AG08396 (cell line): ENCODE measurements at places on chromosomes 5 and 9.
A peak's percentile ranks its signal among the peaks of the same experiment; 100 is the strongest.

- DNase-seq: no peak
Observed at GRCh38 chr9:121866927-121867326, 215.5 kb downstream of the DAB2IP start.

- peak; percentile 55 for DNase-seq
Observed at GRCh38 chr5:113378959-113379541, 55.7 kb downstream of the TSSK1B start.

GRCh38 chr5:62317810-62318209 lies 11.8 kb downstream of the KIF2A start:
- DNase-seq: no peak

DNA sequence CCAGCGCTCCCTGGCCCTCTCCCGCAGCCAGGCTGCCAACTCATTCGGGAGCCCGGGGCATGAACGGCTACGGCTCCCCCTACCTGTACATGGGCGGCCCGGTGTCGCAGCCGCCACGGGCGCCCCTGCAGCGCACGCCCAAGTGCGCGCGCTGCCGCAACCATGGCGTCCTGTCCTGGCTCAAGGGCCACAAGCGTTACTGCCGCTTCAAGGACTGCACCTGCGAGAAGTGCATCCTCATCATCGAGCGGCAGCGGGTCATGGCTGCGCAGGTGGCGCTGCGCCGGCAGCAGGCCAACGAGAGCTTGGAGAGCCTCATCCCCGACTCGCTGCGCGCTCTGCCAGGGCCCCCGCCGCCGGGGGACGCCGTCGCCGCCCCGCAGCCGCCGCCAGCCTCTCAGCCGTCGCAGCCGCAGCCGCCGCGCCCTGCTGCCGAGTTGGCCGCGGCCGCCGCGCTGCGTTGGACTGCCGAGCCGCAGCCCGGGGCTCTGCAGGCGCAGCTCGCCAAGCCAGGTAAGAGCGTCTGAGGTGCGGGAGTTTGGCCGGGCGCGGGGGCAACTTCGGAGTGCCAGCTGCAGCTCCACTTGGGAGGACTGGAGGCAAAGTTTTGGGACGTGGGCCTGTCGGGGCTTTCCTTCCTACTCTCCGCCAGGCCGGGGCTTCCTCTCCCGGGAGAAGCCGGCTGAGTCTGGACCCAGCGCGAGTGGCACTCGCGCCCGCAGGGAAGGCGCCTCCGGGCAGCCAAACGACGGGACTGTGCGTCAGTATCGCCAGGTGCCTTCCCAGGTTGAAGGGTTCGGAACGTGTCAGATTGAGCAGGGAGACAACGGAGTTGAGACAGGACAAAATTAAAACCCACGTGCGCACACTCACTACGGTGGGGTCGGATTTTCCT lies 735 bp downstream of the DMRT3 start:
- no peak for DNase-seq

DNA sequence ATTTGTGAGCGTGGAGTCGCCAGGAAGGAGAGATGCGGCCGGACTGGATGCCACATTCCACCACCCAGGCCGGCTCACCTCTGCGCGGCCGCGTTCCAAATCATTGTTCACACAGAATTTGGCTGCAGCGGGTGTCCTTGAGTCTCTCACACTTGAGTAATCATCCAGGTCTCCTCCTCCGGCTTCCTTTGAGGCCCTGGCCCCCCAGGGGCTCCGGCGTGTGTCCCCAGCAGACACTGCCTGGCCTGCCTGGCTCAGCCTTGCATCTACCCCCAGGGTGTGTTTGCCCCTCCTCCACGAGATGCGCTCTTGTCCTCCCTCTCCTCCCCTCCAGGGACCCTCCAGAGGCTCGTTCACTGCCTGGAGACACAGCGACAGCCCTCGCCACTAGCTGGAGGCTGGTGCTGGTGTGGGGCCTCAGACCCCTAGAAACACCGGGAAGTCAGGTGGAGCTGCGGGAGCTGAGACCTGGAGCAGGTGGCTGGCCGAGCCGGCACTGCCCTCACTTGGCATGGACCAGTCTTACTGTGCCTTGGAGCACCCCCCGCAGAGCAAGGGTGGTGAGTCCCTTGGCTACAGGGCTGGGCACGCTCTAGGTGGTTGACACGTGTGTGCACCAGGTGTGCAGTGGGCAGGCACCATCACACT lies 7.0 kb upstream of the SLC9A3 start:
- DNase-seq: no peak

DNA sequence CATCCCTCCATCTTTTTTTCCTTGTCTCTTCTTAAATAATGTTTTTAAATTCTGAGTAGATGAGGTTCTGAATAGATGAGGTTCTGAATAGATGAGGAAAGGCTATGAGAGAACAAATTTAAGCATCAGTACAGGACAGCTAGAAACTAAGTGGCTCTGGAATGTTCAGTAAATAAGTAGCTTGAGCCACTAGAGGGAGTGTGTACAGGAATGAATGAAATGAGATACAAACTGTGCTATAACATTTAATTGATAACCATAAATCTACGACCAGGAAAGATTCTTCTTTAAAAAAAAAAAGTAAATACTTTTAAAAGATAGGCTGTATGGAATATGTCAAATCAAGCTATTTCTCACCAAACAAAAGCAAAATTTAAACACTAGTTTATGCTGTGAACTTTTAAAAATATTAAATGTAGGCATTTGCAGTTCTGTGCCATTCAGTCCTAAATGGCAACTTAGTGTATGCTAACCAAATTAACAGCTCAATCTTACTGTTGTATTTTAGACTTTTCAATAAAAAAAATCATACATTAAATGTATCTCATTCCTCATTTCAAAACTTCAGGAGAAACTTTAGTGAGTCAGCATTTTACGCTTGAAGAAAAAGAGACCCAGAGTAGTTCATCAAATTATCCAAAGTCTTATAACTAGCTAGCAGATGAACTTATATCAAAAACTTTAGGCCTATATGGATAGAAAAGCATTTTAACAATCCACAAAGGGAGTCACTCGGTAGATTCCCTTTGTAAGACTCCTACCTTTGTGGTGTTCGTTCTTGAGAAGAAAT lies 70.4 kb upstream of the SNX2 start:
- DNase-seq: peak; percentile 17

- no peak for DNase-seq
Observed at GRCh38 chr5:58969795-58970194, 386.9 kb downstream of the RAB3C start.

DNA sequence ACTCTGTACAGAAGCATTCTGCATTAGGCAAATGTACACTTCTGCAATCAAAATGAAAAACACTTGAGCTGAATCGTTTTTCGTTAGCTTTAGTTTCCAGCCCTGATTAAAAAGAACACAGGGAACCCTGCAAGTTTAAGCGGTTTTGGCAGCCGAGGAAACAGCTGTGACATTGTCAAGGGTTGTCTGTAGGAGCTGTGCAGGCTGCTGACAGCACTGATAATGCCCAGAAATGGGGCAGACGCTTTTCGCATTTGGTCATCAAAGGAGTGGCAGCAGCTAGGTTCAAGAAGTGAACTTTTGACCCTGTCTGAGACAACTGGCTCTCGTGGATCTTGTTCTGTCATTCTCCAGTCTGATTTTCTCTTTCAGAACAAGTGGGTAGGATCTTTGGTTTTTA lies 165.6 kb upstream of the CCDC152 start:
- no peak for DNase-seq

DNA sequence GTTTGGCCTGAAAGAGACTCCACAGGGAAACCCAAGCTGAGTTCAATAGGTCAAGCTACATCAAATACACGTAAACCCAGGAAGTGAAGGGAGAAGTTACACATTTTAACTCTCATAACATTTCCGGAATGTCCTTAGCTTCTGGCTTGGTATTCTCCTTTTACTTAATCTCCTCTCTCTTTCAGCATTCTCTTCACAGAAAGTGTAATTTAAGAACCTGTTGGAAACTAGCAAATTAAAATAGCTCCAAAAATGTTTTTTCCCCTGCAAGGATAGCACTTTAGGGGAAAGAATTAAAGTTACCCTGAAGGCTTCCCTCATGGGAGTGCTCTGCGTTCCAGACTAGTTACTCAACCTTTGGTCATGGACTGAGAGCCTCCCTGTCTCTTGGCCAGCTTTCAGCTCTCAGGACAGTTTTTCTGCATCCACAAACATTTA lies 292.7 kb upstream of the TARS1 start:
- DNase-seq: peak; percentile 80

GRCh38 chr5:127517110-127517479 lies 345 bp upstream of the PRRC1 start:
- no peak for DNase-seq

DNA sequence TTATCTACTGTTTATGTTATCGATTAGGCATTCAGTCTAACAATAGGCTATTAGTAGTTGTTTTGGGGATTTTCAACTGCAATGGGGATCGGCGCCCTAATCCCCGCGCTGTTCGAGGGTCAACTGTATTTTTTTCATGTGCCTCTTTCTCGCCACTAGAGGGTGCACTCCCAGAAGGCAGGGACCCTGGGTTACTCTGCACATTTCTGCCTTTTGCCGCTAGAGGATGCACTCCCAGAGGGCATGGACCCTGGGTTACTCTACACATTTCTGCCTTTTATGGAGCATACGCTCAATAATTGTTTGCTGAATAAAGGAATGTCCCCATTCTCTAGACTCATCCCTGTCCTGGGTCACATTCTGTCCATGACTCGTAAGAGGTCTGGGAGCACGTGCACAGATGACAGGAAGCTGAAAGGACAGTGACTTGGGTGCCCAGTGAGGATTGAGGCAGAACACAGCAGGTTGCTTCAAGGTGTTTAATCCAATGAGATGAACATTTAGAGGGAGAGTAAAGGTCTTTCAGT lies 27.9 kb upstream of the RECK start:
- peak; percentile 86 for DNase-seq

DNA sequence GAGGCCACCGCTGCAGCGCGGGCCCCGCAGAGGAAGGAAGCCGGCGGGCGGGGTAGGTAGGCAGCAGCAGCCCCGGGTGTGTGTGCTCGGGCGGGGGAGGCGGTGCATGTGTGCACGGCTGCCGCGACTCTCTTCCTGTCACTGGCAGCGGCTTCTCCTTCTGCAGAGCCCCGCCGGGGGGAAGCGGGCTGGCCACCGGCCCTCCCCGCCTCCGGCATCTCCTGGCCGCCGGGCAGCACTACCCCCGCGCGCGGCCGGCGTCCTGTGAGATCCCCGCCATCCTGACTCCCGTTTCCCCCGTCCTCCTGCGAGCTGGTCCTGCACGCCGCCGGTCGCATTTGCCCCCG lies 315 bp downstream of the PIK3R1 start:
- peak; percentile 71 for DNase-seq

DNA sequence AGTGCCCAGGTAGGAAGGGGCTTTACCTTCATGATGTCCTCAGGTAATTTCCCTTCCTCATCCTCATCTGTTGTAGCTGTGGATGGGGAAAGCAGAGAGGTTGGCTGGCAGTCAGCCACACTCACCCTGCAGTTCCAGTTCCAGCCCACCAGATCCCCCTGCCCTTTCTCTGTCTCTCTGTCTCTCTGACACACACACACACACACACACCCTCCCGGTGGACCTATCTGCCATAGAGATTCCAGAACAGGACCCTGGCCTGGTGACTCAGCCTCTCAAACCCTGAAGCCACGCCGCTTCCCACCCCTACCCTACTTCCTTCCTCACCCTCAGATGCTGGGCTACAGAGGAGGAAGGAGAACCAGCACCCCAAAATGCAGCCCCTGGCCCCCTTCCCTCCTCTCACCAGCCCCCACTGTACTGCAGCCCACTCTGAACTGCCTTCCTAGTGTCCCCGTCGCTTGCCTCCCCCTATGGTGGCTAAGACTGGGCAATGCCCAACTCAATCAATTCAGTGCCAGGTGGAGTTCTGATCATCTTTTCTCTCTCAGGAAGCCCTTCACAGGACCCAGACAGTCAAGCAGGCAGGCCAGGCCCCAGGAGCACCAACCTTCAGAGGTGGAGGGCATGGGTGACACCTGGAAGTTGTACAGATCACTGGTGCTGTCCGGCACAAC lies 4.8 kb downstream of the IRF1 start:
- DNase-seq: no peak

- DNase-seq: no peak
Observed at GRCh38 chr5:87899208-87899661, 369.4 kb downstream of the TMEM161B start.

GRCh38 chr9:131529597-131530545 lies 1.2 kb downstream of the UCK1 start:
- no peak for DNase-seq

GRCh38 chr5:108942701-108943100 lies 195.0 kb downstream of the FER start:
- no peak for DNase-seq

DNA sequence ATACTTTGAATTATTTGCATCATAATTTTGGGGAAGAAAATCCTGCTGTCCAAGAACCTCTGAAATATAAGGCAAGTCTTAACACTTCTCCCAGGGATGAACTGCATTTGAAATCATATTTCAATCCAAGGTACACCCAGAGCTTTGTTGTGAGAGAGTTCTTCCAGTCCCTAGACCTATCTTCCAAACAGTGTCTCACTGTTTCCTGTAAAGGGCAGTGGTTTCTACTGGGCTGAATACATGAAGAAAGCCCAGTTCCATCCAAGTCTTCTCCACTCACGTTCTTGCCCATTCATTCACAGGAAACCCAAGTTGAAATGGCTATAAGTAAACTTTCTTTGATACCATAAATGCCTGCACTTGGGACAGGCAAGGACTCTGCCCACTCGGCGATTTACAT lies 108.3 kb upstream of the LHFPL2 start:
- DNase-seq: no peak

DNA sequence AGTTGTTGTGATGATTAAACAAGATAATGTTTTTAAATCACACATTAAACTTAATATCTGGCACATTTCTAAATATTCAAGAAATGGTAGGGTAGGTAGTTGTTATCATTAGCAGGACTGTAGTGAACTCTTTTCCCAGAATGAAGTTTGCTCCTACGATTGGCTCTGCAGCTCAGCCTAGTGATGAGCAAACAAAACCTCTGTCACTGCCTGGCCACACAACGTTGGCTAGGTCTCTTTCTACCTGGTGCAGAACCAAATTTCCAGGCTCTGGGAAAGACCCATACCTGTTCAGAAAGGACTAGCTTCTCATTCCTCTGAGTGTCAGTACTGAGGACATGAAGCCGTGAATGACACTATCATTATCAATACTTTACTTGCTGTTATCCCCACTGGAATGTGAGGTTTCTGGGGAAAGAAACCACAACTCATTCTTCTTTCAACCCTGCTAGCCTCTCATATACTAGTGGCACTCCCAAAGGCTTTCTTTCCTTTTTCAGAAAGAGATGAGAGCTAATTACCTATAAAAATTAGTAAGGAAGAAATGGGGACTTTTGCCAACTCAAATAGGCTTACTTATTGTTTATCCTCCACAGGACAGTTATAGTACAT lies 219.3 kb upstream of the TRIM32 start:
- no peak for DNase-seq

GRCh38 chr5:116944183-116944582 lies 369.6 kb upstream of the SEMA6A start:
- DNase-seq: no peak

GRCh38 chr5:6902094-6902493 lies 188.9 kb downstream of the TENT4A start:
- DNase-seq: no peak

DNA sequence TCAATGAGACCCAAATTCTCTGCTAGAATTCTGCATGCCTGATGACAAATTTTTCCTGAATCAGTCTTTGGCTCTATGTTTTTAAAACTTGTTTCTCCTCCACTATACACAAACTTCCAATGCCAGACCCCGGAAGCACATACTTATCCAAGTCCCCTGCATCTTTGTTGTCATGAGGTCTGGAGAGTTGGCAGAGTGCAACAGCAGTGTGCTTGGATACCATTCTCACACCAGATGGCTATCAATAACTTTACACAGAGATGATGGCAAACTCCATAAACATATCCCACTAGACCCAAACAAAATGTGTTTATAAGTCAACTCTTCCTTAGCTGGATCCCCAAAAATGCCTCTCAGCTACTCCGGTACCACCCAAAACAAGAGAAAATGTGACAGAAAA lies 337.7 kb upstream of the TRPC7 start:
- no peak for DNase-seq
